GM23248 (cell line): ENCODE measurements at places on chromosomes 11 and 22. TPM values are rescaled to one million over a fixed set of nuclear protein-coding genes. Genes with fewer than 3 reads are reported as not detected.

- DNase-seq, result peak; percentile 92
Observed at GRCh38 chr22:37497062-37497599, 10.9 kb upstream of the MFNG start.

DNA sequence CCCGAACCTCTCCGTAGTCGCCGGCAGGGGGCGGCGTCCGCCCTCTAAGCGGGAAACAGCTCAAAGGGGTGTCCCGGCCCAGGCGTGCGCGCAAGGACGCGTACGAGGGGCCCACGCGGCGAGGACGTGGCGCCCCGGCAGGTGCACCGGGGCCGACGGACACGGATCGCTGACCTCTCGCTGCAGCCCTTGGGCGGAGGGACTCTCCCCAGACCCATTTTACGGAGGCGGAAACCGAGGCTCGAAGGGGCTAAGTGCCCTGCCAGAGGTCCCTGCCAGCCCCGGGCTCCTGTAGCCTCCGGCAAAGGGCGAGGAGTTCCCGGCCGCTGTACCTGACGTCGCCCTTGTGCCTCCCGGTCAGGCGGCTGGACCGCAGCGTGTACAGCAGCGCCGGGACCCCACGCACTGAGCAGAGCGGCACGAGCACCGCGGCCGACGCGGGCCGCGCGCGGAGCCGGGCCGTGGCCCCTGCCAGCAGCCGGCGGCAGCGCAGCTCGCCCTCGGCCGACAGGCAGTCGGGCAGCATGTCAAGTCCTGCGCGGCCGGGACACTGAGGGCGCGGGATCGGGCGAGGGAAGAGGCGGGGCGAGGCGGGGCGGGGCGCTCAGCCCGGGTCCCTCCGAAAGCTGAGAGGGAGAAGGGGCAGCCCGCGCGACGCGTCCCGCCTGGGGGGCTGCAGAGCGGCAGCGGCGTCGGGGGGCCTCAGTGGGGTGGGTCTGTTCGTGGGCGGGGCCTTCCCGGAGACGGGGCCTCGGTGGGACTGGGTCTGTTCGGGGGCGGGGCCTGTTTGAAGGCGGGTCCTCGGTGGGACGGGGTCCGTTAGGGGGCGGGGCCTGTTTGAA is at the start of gene NUDT8:
Gene NUDT8 (minus strand): TSS at position 552 of the 842 bp plus-strand sequence. CDS start 26 bp downstream, at position 526.
- peak; percentile 92 for DNase-seq

GRCh38 chr11:15139958-15140659 is 25.4 kb downstream of the INSC start:
- DNase-seq, result no peak

DNA sequence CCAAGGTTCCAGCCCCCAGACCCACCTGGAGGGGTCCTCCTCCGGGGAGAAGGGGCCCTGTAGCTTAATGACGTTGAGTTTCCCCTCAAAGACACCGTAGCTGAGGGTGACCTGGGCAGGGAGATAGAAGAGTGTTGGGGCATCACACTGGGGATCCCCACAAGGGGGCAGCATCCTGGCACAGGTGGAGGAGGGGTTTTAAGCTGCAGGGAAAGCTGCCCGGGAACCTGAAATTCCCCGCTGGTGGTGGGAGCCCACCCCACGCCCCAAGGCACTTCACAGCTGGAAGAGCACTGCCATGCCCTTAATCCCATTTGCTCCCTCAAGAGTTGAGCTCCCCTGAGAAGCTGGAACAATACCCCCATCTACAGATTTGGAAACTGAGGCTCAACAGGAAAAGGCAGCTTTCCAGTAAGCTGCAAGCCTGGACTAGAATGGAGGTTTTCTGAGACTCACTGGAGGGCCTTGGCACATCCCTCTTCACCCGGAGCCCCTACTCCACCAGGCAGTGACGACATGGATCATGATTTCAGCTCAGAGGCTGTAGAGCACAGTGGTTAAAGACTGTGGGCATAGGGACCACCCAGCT is 13.7 kb downstream of the MFNG start:
- DNase-seq, result peak; percentile 49

The RAB38 gene
- 0.13 and 0.43 TPM in 2 replicates for total RNA-seq
